ENCODE measurements at places on chromosomes 1 and 21.

DNA sequence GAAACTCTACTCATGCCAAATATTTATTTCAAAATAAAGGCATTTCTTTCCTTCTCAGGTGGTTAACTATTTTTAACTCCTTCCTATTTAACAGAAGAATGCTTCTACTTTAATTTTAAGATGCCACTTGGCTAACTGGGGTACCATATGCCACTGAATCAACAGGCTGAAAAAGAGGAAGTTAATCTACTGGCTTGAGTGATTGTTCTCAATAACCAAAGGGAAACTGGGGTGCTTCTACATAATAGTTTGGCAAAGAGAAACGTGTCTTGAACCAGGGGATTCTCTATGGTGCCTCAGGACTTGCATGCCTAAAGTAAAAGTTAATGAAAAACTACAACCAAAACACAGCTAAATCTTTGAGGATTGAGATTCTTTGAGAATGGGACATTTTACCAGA lies 142.6 kb downstream of the DENND1B start:
- DNase-seq, result no peak

DNA sequence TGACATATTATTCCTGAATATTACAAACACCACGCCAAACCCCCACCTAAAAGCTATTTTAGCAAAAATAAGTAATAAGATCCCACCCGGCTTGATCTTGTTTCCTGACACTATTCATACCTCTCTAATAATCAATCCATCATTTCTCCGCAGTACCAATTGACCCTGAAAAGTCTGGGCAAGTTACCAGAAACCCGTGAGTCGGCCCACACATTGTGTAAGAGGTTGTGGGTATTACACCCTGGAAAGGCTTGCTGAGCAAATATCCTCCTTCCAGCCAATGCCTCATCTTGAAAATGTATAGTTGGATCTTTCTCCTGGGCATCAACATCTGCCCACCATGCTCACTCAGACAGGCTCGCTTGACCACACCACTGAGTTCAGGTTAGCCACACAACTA lies 451.0 kb downstream of the TTLL7 start:
- no peak for DNase-seq

GRCh38 chr21:38787461-38788274 lies 18.1 kb upstream of the ETS2 start:
- DNase-seq, result peak; percentile 27

DNA sequence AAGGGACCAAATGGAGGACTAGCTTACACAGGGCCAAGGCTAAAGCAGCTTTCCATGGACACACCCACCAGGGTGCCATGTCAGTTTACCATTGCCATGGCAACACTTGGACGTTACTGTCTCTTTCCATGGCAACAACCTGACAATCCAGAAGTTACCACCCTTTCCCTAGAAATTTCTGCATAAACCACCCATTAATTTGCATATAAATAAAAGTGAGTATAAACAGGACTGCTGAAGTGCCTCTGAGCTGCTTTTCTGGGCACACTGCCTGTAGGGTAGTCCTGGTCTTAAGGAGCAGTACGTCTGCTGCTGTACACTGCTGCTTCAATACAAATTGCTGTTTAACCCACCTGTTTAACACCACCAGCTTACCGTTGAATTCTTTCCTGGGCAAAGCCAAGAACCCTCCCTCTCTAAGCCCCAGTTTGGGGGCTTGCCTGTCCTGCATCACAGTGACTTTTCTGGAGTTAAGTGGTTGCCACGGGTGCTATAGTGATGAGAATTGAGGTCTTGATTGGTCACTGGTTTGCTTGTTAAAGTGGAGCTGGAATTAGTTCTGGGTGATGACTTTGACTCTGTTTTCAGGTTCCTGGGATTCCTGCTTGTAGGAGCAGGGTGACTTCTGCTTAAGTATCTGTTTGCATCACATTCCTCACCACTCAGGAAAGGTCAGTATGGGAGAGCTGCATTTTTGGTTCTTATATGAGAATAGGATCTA lies 83.2 kb downstream of the CLDN17 start:
- DNase-seq, result no peak

DNA sequence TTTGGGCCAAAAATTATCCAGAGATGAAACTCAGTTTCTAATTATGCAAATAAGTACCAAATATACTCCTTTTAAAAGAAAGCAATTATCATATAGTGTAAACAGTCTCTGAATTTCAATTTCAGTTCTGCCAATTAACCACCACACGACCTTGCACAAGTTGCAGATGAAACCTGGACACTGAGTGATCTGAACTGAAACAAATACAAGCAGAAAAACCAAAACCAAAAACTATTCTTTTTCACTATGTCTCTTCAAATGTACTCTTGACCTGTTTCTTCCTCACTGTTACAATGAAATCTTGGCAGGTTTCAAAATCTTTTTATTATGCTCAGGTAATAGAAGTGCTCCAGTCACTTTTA lies 79.2 kb downstream of the TYW3 start:
- DNase-seq, result no peak

DNA sequence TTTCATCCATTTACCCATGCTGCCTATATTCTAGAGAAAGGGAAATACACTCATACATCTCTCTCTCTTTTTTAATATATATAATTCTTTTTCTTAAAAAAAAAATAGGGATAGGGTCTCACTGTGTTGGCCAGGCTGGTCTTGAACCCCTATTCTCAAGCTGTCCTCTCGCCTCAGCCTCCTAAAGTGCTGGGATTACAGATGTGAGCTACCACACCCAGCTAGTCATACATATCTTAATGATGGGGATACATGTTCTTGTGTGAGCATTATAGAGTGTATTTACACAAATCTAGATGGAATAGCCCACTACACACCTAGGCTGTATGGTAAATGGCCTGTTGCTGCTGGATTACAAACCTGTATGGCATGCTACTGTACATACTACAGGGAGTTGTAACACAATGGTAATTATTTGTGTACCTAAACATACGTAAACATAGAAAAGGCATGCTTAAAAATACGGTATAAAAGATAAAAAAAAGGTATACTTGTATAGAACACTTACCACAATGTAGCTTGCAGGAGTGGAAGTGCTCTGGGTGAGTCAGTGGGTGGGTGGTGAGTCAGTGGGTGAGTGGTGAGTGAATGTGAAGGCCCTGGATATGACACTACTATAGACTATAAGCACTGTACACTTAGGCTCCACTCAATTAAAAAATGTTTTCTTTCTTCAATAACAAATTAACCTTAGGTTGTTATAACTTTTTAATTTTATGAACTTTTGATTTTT lies 72.9 kb downstream of the IVNS1ABP start:
- no peak for DNase-seq

DNA sequence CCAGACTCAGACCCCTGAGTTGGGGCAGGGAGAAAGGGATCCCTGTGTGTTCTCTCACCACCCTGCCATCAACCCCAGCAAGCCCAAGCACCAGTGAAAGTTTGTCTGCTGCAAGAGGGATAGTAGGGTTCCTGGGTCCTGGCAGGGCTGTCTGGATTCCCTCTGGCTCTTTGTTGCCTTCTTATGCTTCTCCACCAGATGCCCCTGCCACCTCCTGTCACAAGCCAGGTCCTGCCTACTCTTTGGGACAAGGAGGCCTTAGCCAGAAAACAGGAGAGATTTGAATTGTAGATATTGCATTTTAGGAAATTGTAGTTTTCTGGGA lies 21.7 kb downstream of the UBE2T start:
- DNase-seq, result no peak

- no peak for DNase-seq
Measured at GRCh38 chr1:52288286-52288685, 77.7 kb downstream of the CC2D1B start.

DNA sequence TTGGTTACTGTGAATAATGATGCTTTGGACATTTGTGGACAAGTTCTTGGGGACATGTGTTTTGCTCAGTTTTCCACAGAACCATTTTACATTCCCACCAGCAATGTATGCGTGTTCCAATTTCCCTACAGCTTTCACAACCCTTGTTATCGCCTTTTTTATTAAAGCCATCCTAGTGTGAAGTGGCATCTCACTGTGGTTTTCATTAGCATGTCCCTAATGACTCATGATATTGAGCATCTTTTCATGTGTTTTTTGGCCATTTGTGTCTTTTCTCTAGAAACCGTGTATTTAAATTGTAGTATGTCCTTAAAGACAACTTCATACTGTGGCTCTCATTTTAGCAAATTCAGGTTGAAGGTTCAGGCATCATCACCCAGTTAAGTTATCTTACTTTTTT lies 132.1 kb downstream of the TGFBR3 start:
- no peak for DNase-seq

DNA sequence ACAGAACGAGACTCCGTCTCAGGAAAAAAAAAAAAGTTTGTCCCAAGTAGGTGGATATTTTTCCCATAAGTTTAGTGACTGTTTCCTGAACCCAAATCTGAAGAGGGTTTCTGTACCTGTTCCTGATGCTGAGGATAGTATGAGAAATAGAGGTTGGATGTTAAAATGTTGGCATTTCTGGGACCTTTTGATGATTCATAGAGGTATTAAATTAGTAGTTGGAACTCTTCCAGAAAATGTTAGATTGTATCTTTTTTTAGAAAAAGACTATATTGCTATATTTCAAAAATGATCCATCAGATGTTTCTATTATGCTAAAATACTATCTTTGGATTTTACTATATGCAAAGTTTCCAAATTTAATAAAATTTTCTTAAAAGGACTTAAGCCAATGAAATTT lies 2.9 kb upstream of the CENPL start:
- no peak for DNase-seq

DNA sequence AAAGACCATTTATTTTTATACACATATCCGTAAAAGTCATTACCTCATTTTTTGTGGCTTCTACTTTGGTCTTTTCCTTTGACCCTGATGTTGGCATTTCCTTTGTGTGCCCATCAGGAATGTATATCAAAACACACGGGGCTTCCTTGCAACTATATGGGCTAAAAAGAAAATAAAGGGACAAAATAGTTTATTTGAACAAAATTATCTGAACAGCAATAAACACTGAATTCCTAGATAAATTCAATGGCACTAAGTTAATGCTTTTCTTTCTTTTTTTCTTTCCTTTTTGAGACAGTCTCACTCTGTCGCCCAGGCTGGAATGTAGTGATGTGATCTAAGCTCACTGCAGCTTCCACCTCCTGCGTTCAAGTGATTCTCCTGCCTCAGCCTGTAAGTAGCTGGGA lies 45.2 kb downstream of the EPRS1 start:
- DNase-seq, result no peak

DNA sequence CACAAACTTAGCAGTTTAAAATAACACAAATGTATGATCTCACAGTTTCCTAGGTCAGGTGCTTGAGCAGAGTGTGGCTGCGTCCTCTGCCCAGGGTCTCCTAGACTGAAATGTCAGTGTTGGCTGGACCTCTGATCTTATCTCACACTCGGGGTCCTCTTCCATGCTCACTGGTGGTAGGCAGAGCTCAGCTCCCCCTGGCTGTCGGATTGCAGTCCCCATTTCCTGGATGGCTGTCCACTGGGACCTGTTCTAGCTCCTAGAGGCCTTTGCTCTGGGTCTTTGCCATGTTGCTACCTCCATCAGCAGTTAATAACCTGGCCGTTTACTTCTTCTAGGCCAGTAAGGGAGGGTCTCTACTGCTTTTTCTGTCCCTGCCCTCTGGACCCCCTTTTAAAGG lies 107.5 kb downstream of the PCNX2 start:
- DNase-seq, result no peak

- DNase-seq, result no peak
Measured at GRCh38 chr1:214438075-214438474, 113.3 kb downstream of the PTPN14 start.

- DNase-seq, result no peak
Measured at GRCh38 chr1:226578946-226579578, 30.5 kb downstream of the STUM start.

DNA sequence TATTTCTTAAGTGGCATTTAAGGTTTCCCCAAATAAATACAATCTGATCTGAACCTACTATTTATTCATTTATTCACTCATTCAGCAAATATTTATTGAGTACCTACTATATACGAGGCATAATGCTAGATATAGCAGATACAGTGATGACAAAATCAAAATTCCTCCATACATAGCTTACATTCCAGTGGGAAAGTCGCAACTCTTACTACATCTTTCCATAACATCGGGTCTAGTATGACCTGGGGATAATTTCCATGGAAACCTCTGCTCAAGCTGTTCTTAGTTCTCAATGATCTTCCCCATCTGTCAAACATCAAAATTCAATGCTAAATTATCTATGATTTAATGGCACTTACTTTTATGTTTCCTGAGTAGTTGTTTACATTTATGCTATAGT lies 70.8 kb upstream of the PRKACB start:
- DNase-seq, result no peak

DNA sequence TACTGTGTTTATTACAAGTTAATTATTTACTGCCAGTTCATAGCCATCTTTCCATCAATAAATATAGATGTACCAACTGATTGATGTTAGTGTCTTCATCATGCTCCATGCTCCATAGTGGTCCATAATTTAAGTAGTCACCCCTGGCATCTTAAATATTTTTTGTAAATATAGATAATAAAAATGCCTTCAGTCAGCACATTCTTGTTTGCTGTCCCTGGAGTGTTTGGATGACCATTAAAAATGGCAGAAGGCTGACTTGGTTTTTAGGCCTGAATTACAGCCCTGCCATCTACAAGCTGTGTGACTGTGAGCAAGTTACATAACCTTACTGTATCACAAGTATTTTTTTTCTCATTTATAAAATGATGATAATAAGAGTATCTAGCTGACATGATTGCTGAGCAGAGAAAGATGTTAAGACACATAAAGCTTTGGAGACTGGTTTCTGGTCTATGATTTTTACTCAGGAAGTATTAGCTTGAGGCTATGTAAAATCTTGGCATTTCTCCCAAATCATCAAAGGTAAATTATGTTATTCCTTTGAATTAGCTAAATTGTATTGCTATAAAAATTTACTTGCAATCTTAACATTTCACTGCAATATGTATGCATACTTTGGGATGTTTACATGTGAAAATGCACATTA lies 427.2 kb downstream of the USP25 start:
- no peak for DNase-seq

DNA sequence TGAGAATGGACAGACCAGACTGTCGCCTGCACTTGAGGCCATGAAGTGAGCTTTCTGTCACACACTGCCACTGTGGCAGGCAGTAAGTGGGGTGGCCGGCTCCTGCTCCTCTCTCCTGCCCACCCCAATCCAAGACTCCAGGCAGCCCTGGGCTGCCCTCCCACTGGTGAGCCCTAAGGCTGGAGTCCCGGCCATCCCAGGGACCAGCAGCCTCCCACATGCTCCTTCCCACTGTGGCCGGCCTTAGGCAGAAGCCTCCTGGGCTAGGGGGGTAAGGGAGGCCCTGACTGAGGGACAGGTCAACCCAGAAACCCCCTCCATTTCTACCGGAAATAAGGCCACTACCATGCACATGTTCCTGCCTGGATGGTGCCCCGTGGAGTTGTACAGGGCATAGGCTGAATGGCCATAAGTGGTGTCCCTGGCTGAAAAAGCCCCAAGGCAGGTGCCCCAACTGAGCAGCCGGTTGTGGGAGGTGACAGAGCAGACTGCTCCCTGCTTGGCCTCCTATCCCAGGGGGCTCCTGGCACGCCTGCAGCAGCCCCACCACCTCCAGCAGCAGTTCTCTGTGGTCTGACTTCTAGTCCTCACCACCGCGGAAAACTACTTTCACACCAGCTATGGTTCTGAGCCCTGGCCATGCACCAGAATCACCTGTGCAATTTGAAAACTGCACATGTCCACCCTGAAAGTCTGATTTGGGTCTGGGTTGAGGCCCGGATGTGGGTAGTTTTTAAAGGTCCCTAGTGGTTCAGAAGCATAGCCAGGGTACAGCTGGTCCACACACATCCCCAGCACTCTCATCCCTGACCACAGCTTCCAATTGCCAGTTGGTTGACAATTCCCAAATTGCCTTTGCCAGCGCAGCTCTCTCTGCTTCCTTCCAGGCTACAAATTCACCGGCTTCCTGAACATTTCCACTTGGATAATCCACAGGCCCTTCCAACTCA lies 1.6 kb upstream of the ARTN start:
- no peak for DNase-seq
